ENCODE measurements at places on chromosomes 2 and 18. TPM values are rescaled to one million over a fixed set of nuclear protein-coding genes. Genes with fewer than 3 reads are reported as not detected.

- peak overlapping the region; percentile 99 for H3K27ac ChIP-seq
- no peaks in the 10 kb centered on the region for H3K27me3 ChIP-seq
- peak overlapping the region; percentile 13 for H3K4me3 ChIP-seq
- peak; percentile 94 for DNase-seq
- H3K36me3 ChIP-seq, result no peaks in the 10 kb centered on the region
These were observed 1.6 kb upstream of the MYL12A start for GRCh38 chr18:3245853-3246634.

GRCh38 chr2:223469270-223470046 is 132.7 kb downstream of the SCG2 start:
- H3K4me3 ChIP-seq, result no peak overlapping the region
- peak; percentile 30 for DNase-seq
- no peak overlapping the region for H3K27ac ChIP-seq
- no peaks in the 10 kb centered on the region for H3K27me3 ChIP-seq

DNA sequence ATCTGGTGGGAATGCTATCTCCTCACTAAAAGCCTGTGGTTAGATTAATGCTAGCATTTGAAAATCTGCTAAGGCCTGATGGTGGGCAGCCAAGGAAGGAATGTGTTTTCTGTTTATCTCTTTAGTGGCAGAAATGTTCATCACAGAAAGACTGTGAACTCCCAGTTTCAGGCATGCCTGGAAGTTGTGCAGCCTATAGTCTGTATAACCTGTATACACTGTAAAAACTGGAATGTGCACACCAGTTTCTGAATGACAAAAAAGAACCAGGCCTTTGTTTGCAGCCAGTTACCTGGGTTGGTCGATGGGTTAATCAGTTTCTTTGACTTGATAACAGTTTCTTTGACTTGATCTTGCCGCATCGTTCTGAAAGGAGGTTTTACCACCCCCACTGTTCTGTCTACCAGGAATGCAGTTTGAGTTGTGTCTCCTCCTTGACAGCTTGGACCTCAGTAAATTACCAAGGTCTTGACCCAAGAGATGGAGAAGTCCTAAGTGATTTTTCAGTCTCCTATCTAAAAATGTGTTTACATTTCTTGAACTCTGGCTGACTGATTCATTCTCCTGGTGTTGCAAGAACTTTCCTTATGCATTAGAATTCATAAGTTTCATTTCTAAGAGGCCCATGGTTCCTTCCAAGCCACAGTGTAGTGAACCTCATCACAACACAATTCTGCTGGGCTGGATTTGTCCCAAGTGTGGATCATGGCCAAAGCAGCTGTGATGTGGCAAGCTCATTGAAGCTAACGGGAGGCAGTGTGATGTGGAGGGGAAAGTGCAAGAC is 62.2 kb downstream of the KIAA2012 start:
- no peaks in the 10 kb centered on the region for H3K4me1 ChIP-seq
- H3K36me3 ChIP-seq, result no peaks in the 10 kb centered on the region
- no peak overlapping the region for H3K4me3 ChIP-seq
- DNase-seq, result peak; percentile 48
- no peak overlapping the region for H3K27ac ChIP-seq
- no peaks in the 10 kb centered on the region for H3K27me3 ChIP-seq

The MGAT4A gene
- 40.5 TPM for total RNA-seq

DNA sequence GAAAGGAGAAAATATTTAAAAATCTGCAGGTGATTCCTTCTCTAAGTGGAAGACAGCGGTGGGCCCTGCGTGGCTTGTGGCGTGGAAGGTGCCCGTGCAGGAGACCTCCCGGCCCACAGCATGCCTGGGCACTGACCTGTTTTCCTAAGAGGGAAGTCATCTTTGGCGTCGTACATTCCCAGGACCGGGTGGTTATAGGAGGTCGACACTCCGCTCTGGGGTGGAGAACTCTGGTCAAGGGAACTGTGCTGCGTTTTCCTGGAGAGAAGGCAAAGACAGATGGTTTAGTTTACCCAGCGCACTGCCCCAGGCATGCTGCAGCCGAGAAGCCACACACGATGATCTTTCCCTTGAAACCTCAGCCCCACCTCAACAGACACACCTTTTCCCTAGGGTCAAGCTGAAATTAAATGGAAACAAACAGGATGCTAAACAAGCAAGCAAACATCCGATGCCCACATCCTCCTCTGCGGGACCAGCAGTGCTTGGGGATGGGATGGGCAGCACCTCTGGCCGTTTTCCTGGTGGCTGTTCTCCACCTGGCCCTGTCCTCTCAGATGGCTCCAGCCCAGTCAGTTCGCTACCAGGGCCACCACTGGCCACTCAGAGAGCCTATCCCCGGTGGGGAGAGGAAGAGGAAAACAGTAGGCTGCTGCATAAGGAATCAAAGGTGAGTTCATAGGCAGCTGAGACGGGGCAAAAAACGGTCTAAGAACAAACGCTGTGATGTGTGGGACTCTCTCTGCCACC is 244.1 kb downstream of the HDAC4 start:
- no peaks in the 10 kb centered on the region for H3K27me3 ChIP-seq
- no peak overlapping the region for H3K27ac ChIP-seq
- H3K4me1 ChIP-seq, result no peaks in the 10 kb centered on the region
- DNase-seq, result no peak

DNA sequence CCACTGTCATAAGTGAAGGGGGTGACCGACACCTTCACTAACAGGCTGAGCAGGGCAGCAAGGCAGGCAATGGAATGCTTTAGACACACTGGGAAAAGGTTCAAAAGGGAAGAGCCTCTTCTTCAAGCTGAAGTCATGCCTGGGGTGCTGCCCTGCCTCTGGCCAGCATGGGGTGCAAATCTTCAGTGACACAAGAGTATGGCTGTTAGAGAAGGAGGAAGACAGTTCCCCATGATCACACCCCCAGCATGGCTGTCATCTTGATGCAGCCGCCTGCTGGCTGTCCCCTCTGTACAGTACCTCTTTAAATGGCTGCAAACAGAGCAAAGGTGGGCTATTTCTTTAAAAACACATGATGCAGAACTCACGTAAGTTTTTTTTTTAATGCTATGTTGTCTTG is 71.9 kb downstream of the INPP4A start:
- H3K27me3 ChIP-seq, result no peaks in the 10 kb centered on the region
- DNase-seq, result no peak
- peaks cover 5% of the 10 kb centered on the region for H3K4me1 ChIP-seq
- H3K4me3 ChIP-seq, result no peak overlapping the region

The ANKRD36 gene
- total RNA-seq, result 35.0 TPM

DNA sequence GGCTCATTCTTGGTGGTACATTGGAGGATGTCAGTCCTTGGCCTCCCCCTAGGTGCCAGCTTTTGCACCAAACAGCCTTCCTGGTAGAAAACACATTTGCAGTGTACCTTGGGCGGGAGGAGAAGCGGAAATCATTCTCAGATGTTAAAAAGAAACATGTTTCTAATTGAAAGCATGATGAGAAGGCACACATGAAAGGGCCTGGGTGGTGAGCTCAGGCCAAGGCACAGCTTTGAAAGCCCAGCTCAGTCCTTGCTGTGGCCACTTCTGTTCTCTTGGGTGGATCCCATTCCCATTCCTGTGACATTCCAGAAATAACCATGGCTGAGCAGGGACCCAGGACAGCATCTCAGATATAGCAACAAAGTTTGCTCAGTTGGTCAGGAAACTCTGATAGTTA is 71.5 kb downstream of the LTBP1 start:
- peaks cover 20% of the 10 kb centered on the region for H3K4me1 ChIP-seq
- H3K36me3 ChIP-seq, result no peaks in the 10 kb centered on the region
- DNase-seq, result no peak

The SFTPB gene
- not detected for total RNA-seq
